Stimulated activated CD4-positive, alpha-beta T cell treated with anti-CD3 and anti-CD28 coated beads, Interleukin-2, amount 100 ng/mL, for 4 hours (primary cell): ENCODE measurements at places on chromosomes 5 and 9.
A peak's percentile ranks its signal among the peaks of the same experiment; 100 is the strongest.

- DNase-seq = no peak
Measured at GRCh38 chr5:63249960-63250359, 671.3 kb downstream of the LRRC70 start.

- DNase-seq = no peak
Measured at GRCh38 chr5:115624994-115625393, 842 bp downstream of the TMED7 start.

DNA sequence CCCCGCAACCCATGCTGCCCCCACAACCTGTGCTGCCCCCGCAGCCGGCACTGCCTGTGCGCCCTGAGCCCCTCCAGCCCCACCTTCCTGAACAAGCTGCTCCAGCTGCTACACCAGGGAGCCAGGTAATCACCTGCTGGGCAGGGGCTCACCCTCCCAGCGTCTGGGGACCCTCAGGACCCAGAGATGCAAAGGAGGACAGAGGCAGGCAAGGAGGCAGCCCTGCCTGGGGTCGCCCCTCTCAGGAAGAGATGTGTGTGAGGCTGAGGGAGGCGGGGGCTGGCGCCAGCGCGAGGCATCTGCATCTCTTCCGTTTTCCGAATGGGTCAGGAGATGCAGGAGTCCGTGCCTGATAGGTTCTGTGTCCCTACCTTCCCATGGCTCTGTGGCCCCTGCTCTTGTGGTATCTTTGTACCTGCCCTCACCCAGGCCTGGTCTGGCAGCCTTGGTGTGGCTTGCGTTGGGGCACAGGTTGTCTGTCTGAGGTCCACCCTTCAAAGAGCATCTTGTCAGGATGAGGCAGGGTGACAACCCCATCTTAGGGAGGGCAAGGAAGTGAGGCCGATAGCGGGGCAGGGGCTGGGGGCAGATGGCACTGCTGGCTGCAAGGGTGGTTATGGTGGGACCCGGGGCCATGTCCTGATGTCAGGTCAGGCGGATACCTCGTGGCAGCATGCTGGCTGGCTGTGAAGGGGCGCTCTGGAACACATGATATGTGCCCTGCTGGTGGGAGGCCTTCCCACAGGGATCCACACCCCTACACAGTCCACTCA lies 75.7 kb downstream of the WNK2 start:
- no peak for DNase-seq

DNA sequence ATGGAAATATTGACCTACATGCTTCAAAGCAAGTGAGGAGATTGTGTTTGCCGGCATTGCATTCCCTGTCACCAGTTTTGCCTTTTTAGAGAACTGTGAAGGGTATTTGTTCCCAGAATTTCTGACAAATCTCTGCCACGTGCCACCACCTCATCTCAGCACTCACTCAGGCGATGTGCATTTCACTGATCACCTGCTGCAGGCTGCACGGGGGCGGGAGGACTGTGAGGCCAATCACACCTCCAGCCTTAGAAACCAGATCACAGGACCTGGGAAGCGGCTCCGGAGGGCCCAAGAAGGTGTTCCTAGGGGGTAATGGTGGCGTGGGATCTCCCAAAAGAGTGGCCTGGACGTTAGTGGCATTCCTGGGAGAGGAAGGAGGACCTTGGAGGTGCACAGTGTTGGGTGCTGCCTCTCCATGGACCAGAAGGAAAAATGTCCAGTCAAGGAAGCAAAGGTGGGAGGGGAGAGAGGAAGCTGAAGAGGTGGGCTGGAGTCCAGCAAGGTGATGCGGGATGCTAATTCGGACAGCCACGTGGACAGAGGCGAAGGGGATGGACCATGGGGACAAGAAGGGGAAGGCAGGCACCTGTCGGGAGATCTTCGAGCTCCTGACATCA lies 63.6 kb upstream of the OLFM1 start:
- no peak for DNase-seq

GRCh38 chr5:8984386-8984785 lies 561.5 kb downstream of the SEMA5A start:
- DNase-seq = no peak

- no peak for DNase-seq
Measured at GRCh38 chr5:72938206-72938605, 17.6 kb upstream of the FCHO2 start.

DNA sequence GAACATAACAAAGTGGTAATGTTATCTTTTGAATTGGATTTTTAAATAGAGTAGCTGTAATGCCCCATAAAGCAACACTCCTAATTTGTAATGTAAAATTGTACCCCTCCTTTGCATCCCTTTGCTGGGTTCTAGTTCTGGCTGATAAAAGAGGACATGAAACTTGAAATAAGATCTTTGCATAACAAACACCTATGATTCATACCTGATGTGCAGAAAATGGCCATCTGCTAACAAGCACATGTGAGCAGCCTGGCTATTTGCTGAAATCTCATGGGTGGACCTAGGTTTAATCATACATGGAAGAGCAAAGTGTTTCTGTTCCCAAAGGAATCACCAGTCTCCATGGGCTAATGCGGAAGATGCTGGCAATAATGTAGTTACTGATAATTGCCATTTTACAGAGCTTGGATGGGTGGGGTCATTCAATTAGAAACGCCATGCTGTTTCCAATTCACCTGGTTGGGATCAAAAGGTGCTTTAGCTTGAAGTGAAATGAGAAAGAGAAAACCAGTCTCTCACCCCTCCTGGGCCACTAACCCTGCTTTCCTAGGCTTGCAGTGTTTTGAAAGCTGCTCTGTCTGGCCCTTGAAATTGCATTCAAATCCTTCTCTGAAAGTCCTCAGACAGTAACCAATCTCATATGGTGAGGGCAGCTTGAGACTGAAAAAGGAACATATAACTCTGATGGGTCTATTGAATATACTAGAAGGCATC lies 585.1 kb downstream of the TLE4 start:
- DNase-seq = no peak

DNA sequence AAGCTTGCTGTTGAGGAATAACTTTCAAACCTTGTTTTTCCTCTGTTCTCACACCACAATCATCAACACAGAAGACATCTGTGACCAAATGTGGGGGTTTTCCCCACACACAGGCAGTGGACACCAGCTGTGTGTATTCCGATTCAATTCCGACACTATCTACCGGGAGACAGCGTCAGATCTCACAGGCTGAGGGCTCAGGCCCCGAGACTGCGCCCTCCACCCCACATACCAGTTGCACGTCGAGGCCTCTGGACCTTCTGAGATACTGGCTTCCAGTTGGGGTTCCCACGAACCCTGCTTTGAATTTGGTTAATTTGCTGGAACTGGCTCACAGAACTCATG lies 41.3 kb downstream of the STK10 start:
- DNase-seq = no peak

DNA sequence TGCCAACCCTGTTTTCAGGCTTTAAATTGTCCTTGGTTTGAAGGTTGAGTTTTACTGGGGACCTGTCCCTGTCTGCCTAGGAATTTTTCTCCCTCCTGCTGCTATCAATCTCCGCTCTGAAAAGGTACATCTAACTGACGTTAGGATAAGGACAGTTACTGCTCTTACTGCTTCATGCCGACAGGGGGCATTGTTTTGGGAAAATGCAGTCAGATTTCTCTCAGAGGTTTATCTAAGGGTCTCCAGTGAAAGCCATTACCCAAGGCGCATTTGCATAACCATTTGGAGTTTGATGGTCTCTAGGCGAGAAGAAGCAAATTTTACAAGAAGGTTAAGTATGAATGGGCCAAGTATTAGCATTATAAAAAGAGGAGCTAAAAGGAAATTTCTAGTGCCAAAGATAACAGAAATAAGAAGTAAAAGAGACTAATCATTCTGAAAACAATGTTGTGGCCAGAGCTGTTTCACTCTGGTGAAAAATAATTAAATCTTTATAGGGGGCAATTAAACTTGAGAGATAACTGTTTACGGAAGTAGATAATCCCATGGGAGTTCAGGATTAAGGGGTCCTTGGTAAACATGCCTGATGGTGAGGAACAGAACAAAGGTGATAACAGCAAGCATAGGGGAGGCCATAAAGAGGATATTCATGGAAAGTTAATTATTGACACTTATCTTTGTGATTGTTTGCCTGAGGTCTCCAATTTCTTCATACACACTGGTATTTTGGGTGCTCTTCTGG lies 605.0 kb downstream of the MTRR start:
- no peak for DNase-seq

GRCh38 chr5:172219296-172219695 lies 25.3 kb downstream of the EFCAB9 start:
- DNase-seq = no peak

- no peak for DNase-seq
Measured at GRCh38 chr5:150520747-150521521, 13.0 kb downstream of the NDST1 start.

- DNase-seq = no peak
Measured at GRCh38 chr5:93632327-93632726, 49.3 kb downstream of the NR2F1 start.

DNA sequence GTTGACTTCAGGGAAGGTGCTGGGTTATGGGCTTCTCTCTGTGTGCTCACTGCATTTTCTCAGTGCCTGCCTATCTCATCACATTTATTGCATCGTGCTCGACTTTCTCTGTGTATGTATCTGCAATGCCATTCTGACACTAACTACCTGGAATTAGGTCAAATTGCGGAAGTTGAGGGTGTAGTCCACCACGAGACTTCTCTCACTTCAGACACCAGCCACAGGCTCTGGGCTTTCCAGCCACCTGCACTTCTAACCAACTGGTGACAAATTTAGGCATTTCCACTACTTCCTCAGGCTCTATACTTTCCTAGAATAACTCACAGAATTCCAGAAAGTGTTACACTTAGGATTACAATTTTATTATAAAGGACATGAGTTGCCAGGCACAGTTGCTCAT lies 188.6 kb upstream of the ZNF608 start:
- no peak for DNase-seq

DNA sequence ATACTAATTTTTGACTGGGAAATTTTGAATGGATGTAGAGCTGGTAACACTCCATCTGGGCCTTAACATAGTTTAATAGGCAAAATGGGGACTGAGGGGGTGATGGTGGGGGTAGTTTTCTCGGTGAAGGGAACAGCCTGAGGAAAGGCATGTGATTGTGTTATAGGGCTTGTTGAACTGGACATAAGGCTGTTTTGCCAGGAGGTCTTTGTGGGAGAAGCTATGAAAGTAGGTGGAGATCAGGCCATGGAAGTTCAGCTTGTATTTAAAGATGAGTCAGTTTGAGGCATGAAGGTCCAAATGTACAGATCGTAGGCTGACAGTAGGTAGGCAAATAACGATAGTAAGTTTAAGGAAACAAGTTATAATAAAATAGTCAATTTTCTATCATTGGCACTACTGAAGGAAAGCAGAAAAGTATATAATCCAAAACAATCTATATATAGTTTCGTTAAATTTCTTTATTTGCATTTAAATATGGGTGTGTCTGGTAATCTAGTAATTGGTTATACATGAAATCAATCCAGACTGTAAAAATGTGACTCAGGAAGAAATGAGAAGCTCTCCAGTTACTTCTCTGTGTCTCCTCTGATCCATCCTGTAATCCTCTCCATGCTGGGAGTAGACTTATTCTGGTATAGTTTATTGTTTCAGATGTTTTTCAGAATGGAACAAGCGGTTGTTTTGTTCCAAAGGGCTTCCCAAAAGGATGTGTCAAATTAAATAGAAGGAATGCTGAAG lies 2.8 kb downstream of the CSNK1G3 start:
- DNase-seq = no peak

- no peak for DNase-seq
Measured at GRCh38 chr9:137502008-137502911, 43.1 kb upstream of the NSMF start.

DNA sequence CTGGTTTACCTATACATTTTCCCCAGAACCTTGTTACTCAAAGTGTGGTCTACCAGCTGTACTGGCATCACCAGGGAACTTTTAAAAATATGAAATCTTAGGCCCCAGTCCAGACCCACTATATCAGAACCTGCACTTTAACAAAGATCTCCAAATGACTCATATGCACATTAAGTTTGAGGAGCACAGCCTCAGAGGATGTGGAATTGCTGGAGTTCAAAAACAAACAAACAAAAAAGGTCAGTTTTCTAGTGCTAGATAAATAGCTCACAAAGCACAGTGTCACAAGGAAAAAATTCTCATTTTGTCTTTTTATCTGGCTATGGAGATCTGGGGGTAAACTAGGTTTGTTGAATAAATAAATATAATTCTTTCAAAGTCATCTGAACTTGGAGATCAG lies 68.9 kb upstream of the ANKRD55 start:
- DNase-seq = no peak

DNA sequence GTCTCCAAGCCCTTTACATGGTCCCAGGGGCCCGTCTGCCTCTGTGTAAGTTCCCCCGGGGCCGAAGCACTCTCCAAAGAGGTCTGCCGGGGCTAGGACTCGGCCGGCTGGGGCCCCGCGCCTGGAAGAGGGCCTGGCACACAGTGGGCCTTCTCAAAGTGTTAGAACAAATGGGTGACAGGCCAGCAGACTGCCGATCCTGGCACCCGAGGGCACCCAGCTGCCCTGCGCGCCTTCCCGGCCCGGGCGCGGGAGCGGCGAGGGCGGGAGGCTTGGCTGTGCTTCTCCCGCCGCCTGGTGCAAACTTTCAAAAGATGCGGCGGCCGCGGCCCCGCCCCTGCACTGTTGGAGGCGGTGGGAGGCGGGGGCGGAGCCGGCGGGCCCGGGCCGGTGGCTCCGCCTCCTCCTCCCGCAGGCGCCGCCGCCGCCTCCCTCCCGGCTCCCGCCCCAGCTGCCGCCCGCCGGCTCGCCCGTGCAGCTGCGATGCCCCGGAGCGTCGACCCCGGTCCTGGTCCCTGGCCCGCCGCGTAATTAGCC lies at the start of gene NEURL1B:
Gene NEURL1B (plus strand): TSS at position 442 of the 537 bp plus-strand sequence. CDS start 144 bp downstream, outside the sequence.
- DNase-seq = peak; percentile 19

DNA sequence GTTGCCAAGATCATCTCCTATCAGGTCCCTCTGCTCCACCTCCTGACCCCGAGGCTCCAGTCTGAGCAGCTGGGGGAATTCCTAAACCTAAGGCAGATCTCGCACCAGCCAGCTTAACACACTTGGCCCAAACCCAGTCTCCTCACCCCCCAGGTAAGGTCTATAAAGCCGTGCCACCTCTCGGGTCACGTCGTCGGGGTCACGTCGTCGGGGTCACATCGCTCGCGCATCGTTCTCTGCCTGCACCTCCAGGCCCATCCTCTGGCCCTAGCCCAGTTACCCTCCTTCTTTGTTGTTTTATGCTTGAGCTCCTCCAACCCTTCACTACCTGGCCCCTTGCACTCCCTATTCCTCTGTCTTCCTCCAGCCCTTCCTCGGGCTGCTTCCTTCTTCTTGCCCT lies 77.2 kb downstream of the CTSL start:
- DNase-seq = no peak

DNA sequence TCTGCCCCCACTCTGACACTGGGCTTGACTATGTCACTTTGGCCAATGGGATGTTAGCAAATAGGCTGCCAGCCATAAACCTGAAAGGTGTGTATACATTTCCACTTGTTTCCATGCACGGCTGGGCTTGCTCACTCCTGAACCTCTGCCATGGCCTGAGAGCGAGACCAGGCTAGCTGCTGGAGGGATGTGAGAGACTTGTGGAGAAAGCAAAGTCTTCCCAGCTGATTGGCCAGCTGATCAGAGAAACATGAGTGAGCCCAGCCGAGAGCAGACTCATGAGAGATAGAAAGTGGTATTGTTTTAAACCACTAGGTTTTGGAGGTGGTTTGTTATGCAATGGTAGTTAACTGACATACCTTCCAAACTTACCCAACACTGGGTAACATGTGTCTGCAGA lies 13.9 kb downstream of the FAM193B start:
- no peak for DNase-seq
